ENCODE measurements at places on chromosomes 6 and 20.

- DNase-seq: no peak
These were observed 25.5 kb downstream of the FARS2 start for GRCh38 chr6:5286780-5287179.

DNA sequence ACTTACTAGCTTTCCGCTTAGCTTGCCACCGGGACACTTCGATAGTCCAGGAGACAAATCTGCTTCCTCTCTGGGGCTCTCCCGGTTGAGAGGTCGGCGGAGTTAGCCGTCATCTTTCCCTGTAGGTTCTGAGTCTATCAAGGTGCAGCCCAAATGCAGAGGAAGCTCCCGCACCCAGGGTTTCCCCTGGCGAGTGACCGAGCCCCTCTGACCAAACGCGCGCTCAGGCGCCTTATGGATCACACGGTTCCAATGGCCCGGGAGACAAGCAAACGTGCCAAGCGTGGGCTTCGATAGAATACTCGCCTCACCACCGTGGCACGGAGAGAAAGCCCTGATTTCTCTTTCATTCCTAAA is 15.8 kb upstream of the FOXC1 start:
- DNase-seq: no peak

- no peak for DNase-seq
These were observed 527.5 kb upstream of the ID4 start for GRCh38 chr6:19309661-19310060.

DNA sequence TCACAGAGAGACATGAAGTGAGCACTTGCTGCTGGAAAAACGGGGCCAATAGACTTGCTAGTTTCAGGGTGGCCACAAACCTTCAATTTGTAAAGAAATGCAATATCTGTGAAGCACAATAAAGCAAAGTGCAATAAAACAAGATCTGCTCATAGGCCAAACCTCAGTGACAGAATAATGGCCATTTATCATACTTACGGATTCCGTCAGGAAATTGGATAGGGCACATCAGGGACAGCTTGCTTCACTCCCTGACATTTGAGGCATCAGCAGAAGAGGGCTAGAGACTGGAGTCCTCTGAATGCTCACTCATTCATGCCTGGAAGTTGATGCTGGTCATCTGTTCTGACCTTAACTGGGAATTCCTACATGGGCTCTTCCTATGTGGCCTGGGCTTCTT is 165.5 kb upstream of the OPRM1 start:
- DNase-seq: no peak

- no peak for DNase-seq
These were observed 1.7 kb downstream of the ADGRF4 start for GRCh38 chr6:47700053-47700452.

All from NCI-H1092 (cell line).